ENCODE measurements at places on chromosomes 1 and 21.

DNA sequence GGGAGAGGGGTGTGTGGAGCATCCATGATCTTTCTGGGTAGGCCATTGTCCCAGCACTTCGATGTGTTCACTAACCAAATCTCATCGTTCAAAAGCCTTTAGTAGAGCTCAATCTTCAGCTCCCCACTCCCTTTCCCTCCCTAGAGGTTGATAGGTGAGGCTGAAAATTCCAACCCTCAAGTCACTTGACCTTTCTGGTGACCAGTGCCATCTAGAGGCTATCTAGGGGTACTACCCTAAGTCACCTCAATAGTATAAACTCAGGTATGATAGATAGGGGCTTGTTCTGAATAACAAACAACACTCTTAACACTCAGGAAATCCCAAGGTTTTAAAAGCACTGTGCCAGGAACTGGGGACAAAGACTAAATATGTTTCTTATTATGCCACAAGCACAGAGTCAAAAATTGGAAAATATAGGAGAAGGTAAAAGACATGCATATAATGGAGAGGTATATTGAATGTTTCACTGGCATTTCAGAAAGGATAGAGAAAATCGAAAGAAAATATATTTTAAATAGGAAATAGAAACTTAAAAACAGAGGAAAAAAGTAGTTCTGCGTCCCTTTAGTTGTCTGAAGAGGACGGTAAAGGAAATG, 42.9 kb upstream of the CD53 start:
- no peak for DNase-seq

- DNase-seq, result no peak
These were observed 21.4 kb upstream of the PTAFR start for GRCh38 chr1:28197682-28198415.

- no peak for DNase-seq
These were observed at the start of gene KRTAP21-2 for GRCh38 chr21:30747159-30747558. Gene KRTAP21-2, minus strand, starts transcription at chr21:30747259. Its CDS starts 57 bp downstream, at chr21:30747202.

DNA sequence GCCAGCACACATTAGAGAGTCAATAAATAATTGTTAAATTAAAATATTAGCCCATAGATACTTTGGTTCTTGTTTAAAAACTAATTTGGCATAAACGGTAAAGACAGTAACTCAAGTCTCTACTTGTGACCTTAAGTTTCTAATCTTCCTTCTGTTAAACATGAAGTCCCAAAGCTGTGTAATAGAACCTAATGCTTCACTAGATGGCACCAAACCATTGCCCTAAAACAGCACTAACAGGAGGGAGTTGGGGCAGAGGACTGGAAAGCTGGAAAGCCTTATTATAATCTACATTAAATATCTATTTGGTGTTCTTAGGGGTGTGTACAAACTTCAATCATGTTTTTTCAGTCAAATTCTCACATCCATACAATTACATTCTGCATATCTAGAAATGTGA, 176.7 kb downstream of the OLFM3 start:
- DNase-seq, result no peak

DNA sequence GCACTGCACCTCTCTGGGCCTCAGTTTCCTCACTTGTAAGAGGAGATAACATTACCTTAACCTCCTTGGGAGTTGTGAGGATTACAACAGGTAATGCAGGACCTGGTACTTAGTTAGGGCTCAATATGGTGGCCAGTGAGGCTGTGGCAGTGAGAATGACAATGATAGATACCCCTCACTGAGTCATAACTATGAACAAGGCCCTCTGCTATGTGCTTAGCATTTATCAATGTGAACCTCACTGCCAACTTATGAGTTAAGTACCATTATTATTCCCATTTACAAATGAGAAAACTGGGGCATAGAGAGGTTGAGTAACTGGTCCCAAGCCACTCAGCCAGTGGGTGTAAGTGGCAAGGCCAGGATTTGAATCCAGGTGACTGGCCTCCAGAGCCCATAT, 64.4 kb downstream of the HMGB4 start:
- DNase-seq, result no peak

DNA sequence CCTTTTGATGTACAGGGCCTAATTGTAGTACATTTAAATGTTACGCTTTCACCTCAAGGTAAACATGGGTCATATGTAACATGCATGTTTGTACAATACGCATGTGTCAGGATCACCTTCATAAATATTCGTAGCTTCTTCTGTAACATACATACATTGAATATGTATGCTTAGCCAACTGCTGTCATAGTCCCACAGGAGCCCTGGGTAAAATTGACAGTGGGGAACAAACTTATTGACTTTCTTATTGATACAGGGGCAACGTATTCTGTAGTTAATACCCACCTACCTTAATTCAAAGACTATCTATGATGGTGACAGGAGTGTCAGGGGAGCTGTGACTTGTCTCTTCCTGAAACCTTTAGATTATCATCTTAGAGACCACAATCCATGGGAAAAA, 3.7 kb upstream of the REN start:
- DNase-seq, result no peak

- peak; percentile 25 for DNase-seq
These were observed 93.4 kb upstream of the KCNE2 start for GRCh38 chr21:34270411-34270810.

DNA sequence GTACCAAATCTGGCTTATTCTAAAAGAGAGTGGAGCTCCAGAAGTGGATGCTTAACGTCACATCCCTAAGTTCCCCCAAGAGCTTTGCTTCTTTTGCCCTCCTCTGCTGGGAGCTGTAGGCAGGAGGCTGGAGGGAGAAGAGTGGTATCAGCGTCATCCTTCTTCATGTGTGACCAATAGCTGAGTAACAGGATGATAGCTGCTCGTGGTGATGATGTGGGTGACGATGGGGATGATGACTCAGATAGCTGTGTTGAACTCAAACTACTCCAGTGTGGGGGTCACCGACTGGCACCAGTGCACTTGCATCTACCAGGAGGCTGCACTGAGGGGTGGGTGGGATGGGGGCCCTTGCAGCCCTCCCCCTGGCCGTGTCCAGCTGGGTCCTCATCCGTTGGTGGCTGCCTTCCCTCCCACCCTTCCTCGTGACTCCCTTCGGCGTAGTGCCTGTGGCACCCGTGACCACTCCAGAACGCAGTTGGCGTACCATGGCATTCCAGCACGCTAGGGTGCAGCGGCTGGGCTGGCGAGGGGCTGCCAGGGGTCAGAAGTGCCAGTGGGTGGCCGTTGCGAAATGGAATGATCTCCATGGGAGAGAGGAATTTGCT, 1.1 kb downstream of the IGFN1 start:
- no peak for DNase-seq

GRCh38 chr1:173190101-173190936, 16.8 kb downstream of the TNFSF4 start:
- no peak for DNase-seq

- DNase-seq, result no peak
These were observed 7.0 kb downstream of the SAMD11 start for GRCh38 chr1:930633-931138.

- DNase-seq, result peak; percentile 89
These were observed 7.5 kb upstream of the FOXO6 start for GRCh38 chr1:41353744-41354143.

DNA sequence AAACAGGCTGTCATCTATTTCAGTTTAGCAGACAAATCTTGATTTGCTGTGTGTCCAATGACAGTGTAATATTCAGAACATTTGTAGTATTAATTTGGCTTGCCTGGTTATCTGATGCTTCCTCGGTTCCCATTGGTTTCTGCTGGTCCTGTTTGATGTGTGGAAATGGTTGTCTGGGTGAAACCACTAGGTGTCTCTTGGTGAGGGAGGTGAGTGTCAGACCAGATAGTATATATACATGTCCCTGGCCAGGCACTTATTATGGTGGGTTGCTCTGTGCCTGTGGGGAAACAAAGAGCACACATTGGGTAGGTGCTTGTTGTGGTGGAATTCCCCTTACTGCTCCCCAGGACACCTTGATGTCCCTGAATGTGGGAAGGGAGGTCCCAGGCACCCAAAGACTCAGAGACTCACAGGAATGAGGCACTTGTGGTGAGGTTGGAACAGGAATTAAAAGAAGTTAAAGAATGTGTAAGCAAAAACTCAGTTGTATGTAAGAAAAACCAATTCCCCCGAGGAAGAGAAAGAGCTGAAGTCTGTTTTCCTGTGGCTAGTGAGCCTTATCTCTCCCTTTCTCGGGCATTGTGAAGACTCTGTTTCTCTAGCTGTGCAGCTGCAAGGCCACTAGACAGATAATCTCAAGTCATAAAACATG, 1519.1 kb downstream of the BRINP3 start:
- DNase-seq, result no peak

GRCh38 chr1:167373986-167374385, 144.3 kb downstream of the CD247 start:
- DNase-seq, result peak; percentile 57

DNA sequence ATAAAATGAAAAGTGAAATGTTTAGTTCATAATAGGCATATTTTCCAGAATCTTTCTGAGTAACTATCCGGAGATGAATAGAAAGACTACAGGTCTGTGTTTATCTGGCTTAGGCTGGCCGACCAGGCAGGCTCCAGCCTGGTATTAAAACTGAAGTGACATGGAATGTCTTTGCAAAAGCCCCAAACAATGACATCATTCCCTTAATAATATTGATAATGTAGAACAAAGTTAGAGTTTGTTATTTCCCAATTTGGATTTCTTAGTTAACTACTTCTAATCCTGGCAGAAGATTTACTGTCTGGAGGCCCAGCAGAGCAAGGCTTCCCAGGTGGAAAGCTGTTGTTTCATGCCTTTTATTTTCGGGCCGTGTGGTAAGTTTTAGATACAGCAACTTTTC, 207.7 kb downstream of the GREM2 start:
- no peak for DNase-seq

GRCh38 chr1:203677771-203678170, 51.1 kb downstream of the ATP2B4 start:
- DNase-seq, result peak; percentile 63

- DNase-seq, result no peak
These were observed 50.4 kb upstream of the NRDC start for GRCh38 chr1:51928896-51929295.

GRCh38 chr1:7513081-7513480, 258.0 kb upstream of the VAMP3 start:
- DNase-seq, result no peak

DNA sequence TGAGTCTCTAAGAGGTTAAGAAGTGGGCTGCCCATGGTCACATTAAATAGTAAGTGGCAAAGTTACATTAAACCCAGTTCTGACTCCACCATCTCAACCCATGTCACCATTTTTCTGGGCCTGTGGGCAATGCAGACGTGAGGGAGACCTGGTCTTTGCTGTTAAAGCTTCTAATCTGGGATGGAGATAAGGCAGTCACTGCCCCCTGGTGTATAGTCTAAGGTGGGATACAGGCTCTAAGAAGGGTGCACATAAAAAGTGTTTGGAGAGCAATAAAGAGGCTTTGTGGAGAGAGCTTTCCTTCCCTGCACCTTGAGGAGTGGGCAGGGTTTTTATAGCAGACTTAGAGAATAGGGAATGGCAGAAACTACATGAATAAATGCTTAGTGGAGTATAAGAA, 141.3 kb downstream of the ROR1 start:
- DNase-seq, result no peak

GRCh38 chr1:108046026-108046425, 81.0 kb upstream of the VAV3 start:
- peak; percentile 82 for DNase-seq

DNA sequence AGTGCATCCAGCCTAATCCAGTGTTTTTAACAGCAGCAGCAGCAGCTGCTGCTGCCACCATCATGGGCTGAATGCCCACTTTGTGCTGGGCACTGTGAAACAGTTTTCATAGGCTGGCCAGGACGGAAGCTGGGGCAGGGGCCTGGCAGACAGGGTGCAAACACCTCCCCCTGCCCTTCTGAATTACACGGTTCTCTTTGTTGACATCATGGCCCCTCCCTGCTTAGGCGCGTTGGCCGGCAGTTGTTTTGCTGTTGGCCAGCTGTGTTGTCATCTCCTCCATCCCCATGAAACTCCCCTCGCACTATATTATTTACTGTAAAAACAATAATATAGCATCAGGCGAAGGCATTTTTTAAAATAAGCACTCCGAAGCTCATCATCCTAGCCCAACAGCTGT, 33.1 kb downstream of the PTPRU start:
- DNase-seq, result no peak

DNA sequence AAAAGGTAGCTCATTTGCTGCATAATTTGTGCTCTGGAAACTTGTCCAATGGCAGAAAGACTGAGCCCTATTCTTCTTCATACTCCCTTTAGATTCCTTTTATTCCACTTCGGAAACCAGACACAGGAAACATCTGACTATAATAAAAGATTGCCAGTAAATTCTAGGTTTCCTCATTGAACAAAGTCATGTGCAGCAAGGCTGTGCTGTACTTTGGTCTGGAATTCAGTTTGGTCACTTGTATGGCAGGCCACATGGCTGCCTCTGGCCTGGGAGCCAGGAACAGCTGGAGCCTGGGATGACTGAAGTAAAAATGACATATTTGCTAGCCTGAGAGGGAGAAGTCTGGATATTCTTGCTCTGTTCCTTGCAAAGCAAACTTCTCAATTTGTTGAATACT, 79.6 kb downstream of the ST3GAL3 start:
- DNase-seq, result no peak

- DNase-seq, result no peak
These were observed 437.2 kb upstream of the PRMT6 start for GRCh38 chr1:106619080-106619826.

- DNase-seq, result no peak
These were observed 88.9 kb upstream of the HAO2 start for GRCh38 chr1:119279456-119280381.
